Esophagus squamous epithelium (tissue), 5 donors: ENCODE measurements at places on chromosomes 4 and X. TPM values are rescaled to one million over a fixed set of nuclear protein-coding genes. Genes with fewer than 3 reads are reported as not detected.

Gene HMGN5
- total RNA-seq: 9.3 TPM

Gene MRFAP1L1
- total RNA-seq: 37.8 TPM

Gene HCCS
- 15.0 TPM for total RNA-seq

Gene STBD1
- total RNA-seq: 2.1 TPM

Gene TLR6
- total RNA-seq: 2.1 TPM

Gene NKRF
- 5.5 TPM for total RNA-seq

Gene RASGEF1B
- 9.1 TPM for total RNA-seq

Gene DCTD
- total RNA-seq: 60.9 TPM

Gene RAP1GDS1
- 34.7 TPM for total RNA-seq
